ENCODE measurements at places on chromosomes 4 and X.

DNA sequence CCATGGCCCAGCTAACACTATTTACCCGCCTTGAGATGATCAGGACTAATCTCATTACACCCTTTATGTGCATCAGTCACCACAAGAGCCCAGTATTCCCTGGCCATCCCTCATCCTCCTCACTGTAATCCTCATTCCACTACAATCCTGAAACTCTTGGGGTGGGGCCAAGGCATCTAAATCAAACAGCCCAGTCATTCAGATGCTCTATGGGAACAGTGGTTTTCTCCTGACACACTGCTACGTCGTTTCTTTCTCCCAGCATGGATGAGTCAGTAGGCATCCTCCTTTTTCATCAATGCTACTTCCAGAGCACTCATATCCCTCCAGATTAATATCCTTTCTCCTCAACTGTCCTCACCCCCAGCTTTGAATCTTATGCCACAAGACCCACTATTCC, 5.6 kb downstream of the SDAD1 start:
- no peak for DNase-seq

DNA sequence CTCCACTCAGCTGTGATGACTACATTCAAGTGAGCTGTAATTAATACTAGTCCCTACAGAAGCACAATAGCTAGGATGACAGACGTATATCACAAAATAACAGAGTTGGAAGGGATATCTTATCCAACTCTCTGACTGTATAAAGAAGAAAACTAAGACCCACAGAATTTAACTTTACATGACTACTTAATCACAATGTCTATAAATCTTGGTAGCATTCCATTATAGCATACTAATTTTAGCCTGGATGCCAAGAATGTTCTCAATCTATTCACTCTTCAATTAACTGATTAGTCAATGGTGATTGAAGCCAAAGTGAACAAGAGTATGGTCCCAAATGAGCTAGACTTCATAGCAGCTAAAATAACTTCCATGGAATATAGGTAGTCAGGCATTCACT, 31.2 kb downstream of the RPS6KA6 start:
- no peak for DNase-seq

DNA sequence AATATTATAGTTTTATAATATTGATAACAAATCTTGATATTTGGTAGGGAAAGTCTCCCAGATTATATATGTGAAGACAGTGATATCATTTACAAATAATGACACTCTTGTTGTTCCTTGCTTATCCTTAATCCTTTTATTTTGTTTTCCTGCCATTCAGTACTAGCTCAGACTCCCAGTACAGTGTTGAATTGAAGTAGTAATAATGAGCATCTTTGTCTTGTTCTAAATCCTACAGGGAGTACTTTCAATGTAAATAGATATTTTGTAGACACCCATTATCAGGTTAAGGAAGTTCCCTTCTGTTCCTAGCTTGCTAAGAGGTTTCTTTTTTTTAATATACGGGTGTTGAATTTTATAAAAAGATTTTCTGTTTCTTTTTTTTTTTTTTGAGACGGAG, 33.0 kb downstream of the WWC2 start:
- no peak for DNase-seq

GRCh38 chr4:5156682-5157081, 105.4 kb downstream of the STK32B start:
- DNase-seq = no peak

- no peak for DNase-seq
These were observed 11.8 kb downstream of the SCD5 start for GRCh38 chr4:82786828-82787227.

- DNase-seq = no peak
These were observed 24.3 kb downstream of the USP26 start for GRCh38 chrX:133072566-133072965.

GRCh38 chr4:153292897-153293741, 51.4 kb upstream of the MND1 start:
- DNase-seq = no peak

DNA sequence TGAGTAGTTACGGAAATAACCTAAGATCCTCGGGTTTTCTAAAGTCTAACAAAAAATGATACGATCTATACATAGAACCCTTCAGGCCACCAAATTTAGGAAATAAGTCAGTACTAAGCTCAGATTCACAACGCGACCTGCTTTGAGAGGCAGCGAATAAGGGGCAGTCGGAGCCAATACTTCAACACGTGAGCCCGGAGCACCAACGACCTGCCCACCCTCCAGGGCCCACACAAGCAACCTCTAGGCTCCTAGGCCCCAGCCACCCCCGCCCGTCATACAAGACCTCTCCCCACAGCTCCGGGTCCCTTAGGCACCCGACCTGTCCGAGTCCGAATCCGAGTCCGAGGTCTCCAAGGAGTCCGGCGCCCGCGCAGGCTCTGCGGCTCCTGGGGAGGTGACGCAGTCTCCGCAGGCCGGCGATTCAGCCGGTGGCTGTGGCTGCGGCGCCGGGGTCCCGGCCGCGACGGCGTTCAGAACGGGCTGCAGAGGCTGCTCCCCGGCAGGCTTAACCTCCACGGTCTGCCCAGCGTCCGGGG, 580 bp downstream of the NAF1 start:
- DNase-seq = peak; percentile 66

DNA sequence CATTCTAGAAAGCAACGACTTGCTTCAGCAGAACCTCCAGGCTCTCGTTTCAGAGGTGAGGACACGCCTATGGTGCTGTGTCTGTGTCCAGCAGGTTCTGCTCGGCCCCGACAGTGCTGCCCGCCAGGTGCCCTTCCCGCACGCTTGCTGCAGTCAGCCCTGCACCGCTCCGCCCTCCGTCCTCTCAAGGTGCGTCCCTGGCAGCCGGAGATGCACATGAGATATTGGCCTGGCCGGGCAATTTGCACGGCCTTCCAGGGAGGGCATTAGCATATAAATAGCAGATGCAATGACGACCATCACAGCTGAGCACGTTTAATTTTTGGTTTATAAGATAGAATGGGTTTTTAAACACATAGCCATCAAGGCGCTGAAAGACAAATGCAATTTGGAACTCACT, 14.4 kb downstream of the UVSSA start:
- DNase-seq = no peak

GRCh38 chrX:122517786-122518185, 666.3 kb upstream of the GRIA3 start:
- DNase-seq = no peak

DNA sequence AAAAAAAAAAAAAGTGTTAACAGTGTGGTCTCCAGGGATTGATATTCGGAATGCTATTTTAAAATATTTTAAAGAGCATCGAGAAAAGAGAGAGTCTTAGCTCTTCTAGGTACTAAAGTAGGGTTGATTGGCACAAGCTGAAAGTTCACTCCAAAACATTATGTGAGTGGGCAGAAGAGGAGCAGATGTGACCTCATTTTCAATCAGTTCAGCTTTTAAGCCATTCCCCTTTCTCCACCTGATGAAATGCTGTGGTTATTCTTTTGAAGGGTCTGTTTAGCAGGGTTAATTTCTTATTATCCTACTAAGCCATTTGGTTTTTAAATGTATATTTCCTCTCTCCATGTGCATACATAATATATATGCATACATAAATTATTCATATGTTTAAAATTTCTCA, 69.2 kb downstream of the GALNT7 start:
- DNase-seq = no peak

DNA sequence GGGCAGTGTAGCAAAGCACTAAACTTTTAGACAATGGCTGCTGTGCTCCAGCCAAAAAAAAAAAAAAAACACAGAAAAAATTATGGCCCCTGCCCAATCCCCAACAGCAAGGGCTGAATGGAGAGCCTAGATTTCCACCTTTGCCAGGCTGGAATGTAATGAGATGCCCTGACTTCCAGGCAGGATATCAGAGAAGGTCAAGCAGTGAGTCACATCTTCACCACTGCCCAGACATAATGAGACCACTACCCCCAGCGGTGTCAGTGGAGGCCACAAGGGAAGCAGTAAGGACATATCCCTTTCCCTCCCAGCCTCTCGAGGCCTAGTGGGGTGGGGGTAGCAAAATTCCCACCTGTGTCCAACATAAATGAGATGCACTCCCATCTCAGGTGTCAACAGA, 216.3 kb upstream of the LEF1 start:
- no peak for DNase-seq

GRCh38 chr4:105113800-105114199, 32.9 kb upstream of the TET2 start:
- DNase-seq = no peak
